ENCODE measurements at places on chromosomes 1 and 21. TPM values are rescaled to one million over a fixed set of nuclear protein-coding genes. Genes with fewer than 3 reads are reported as not detected.

DNA sequence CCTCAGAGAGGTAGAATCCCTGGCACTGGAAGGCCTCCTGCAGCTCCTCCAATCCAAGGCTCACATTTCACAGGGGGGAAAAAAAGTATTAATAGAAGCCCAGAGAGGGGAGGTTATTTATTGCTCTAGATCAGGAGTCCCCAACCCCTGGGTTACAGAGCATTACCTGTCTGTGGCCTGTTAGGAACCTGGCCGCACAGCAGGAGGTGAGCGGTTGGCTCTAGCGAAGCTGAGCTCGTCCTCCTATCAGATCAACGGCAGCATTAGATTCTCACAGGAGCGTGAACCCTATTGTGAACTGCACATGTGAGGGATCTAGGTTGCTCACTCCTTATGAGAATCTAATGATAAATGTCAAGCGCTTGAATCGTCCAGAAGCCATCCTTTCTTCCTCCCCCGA is 46.8 kb upstream of the RCC2 start:
- no peak for DNase-seq
- peaks cover 3% of the 10 kb centered on the region for H3K4me1 ChIP-seq

PDIK1L gene
- 16.3 TPM for total RNA-seq

DNA sequence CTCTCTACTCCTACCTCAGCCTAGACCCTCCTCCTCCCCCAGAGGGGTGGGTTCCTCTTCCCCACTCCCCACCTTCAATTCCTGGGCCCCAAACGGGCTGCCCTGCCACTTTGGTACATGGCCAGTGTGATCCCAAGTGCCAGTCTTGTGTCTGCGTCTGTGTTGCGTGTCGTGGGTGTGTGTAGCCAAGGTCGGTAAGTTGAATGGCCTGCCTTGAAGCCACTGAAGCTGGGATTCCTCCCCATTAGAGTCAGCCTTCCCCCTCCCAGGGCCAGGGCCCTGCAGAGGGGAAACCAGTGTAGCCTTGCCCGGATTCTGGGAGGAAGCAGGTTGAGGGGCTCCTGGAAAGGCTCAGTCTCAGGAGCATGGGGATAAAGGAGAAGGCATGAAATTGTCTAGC is 21.6 kb upstream of the VPS13D start:
- no peaks in the 10 kb centered on the region for H3K27me3 ChIP-seq
- peaks cover 59% of the 10 kb centered on the region for H3K4me1 ChIP-seq
- peak overlapping the region; percentile 44 for H3K27ac ChIP-seq

SYDE2 gene
- 3.9 TPM for total RNA-seq

- H3K27me3 ChIP-seq = no peaks in the 10 kb centered on the region
- H3K4me3 ChIP-seq = no peak overlapping the region
- peaks cover 2% of the 10 kb centered on the region for H3K36me3 ChIP-seq
Observed at GRCh38 chr1:222829868-222830267, 15.0 kb downstream of the DISP1 start.

DNA sequence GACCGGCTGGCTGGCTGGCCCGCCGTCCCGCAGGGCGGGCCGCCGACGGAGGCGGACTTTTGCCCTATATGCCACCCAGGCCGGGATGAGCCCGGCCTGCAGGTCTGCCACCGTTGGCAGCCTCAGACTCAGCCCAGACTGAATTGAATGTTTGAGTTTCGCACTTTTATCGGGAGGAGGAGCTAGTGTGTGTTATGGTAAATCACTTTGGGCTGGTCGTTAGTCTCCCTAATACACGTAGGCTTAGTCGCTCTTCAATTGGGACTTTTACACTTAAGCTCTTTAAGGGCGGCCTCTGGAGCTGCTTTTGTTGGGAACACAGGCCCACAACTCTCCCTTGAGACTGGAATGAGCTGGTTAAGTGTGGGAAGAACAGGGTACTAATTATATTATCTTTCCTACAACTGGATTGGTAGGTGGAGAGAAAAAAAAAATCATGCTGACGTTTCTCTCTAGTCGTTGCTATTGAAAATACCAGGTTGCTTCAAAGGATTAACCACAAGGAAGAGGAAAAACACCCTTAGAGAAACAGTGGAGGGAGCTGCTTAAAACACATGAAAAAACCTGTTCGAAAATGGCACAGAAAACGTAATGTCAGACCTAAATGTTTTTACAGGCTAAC is 1.4 kb upstream of the IRF2BP2 start:
- no peak for DNase-seq
- peaks cover 25% of the 10 kb centered on the region for H3K36me3 ChIP-seq
- H3K4me1 ChIP-seq = peaks cover 36% of the 10 kb centered on the region
- peak overlapping the region; percentile 79 for H3K4me3 ChIP-seq
- H3K27me3 ChIP-seq = no peaks in the 10 kb centered on the region

DNA sequence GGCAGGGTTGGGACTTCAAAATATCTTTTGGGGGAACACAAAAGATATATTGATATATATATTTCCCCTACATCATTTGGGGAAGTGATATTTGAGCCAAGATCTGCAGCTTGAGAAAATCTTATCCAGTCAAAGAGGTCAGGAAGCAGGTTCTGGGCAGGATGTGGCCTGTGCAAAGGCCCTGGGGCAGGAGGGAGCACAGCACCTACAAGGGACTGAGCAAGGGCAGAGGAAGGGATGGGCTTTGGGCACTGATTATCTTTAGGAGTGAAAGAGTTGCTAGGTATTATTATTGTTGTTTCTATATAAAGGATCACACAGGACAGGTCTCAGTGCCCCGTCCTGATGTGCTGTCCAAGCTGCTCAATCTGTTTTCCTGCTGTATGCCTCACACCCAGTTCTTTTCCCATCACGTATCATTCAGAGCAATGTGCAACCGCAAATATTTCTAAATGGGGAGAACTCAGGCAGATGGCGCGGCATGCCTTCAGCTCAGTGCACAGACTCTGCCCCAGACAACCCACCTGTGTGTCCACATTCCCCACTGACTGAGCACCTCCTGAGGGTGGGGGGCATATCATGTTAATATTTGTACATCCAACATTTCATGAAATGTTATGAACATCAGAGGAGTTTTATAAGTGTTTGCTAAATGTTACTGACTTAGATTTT is 28.1 kb upstream of the GPR137B start:
- H3K36me3 ChIP-seq = no peaks in the 10 kb centered on the region
- H3K27ac ChIP-seq = no peak overlapping the region
- H3K27me3 ChIP-seq = no peaks in the 10 kb centered on the region
- no peak for DNase-seq
- no peak overlapping the region for H3K4me3 ChIP-seq

GPATCH3 gene
- total RNA-seq = 14.4 TPM

SPEN gene
- 51.9 TPM for total RNA-seq

GRCh38 chr1:18104546-18105100 is 3.0 kb upstream of the IGSF21 start:
- peaks cover 65% of the 10 kb centered on the region for H3K27me3 ChIP-seq
- no peaks in the 10 kb centered on the region for H3K4me1 ChIP-seq
- no peak overlapping the region for H3K27ac ChIP-seq
- DNase-seq = no peak
- H3K36me3 ChIP-seq = no peaks in the 10 kb centered on the region

CELA2A gene
- total RNA-seq = not detected

C1orf105 gene
- not detected for total RNA-seq

- H3K4me3 ChIP-seq = no peak overlapping the region
- no peak overlapping the region for H3K27ac ChIP-seq
Observed at GRCh38 chr1:172885411-172885810, 165.3 kb downstream of the TNFSF18 start.

DNA sequence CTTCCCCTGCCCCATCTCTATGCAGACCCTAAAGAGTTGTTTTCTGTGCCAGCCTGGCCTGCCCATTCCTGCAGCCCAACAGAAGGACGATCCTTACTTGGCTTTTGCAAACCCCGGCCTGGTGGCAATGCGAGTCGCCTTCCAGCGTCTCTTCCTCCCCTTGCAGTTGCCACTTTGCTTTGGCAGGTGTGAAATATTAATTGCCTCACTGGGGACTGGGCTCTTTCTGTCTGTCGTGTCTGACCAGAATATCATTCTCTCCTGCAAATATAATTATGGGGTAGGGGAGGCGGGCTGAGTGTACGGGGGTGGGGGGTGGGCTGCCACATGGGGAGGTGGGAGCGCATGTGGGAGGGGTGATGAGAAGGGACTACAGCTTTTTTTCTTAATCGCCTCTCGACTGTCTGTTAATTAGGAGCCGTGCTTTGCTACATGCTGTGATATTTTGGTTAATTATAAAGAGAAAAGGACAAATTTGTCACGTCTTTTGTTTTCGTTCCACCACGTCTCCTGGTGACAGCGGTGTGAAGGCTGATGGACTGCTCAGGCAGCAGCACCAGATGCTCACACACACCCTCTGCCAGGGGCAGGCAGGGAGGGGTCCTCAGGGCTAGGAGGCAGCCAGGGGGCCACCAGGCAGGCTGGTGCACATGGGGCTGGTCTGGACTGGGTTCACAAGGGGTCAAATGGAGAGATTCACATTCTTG is 80.1 kb upstream of the CD34 start:
- H3K27ac ChIP-seq = no peak overlapping the region
- DNase-seq = no peak
- no peaks in the 10 kb centered on the region for H3K4me1 ChIP-seq
- no peaks in the 10 kb centered on the region for H3K36me3 ChIP-seq
- H3K4me3 ChIP-seq = no peak overlapping the region

- peak; percentile 19 for DNase-seq
- no peak overlapping the region for H3K27ac ChIP-seq
- H3K27me3 ChIP-seq = peaks cover 56% of the 10 kb centered on the region
- no peaks in the 10 kb centered on the region for H3K36me3 ChIP-seq
- H3K4me3 ChIP-seq = peak overlapping the region; percentile 62
- peaks cover 4% of the 10 kb centered on the region for H3K4me1 ChIP-seq
Observed at GRCh38 chr1:247111259-247111699, 7.1 kb upstream of the ZNF669 start.

TCEA3 gene
- total RNA-seq = 7.4 TPM

DNA sequence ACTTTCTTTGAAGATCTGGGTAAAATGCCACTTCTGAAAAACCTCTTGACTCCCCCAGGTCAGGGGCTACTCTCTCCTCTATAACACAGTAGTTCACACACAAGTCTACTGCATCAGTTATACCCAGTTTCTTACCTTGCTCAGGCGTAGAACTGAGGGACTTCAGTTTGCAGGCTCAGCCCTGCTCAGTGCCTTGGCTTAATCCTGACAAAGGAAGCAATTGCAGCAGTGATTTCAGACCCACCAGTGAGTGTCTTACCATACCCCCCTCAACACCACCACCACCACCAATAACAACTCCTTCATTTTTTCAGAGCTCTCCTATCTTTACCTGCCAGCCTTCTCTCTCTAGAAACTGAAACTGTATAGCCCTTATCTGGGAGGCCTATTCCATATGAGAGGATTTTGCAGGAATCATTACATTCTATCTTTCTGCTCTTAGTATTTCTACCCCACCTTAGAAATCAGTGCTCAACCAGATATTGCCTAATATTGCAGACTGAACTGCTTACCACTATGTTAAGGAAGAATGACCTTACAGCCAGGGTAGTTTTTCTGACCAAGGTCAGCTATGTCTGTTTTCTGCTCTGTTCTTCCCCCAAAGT is 105.5 kb upstream of the S1PR1 start:
- peaks cover 68% of the 10 kb centered on the region for H3K4me1 ChIP-seq
- H3K4me3 ChIP-seq = no peak overlapping the region
- no peaks in the 10 kb centered on the region for H3K27me3 ChIP-seq

DNA sequence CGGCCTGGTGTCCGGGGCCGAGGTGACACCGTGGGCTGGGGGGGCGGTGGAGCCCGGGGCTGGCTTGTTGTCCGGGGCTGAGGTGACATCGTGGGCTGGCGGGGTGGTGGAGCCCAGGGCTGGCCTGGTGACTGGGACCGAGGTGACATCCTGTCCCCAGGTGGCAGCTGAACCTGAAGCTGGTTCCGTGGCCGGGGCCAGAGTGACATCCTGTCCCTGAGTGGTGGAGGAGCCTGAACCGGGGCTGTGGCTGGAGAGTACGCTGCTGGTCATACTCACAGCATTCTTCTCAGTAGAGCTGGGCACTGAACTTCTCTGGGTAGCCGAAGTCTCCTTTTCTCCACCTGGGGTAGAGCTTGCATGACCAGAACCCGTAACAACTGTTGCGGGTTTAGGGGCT is 15.8 kb downstream of the THBS3 start:
- H3K4me1 ChIP-seq = peaks cover 41% of the 10 kb centered on the region
- no peak overlapping the region for H3K4me3 ChIP-seq
- no peak for DNase-seq
- H3K27ac ChIP-seq = peak overlapping the region; percentile 84

CFAP126 gene
- not detected for total RNA-seq
